ENCODE measurements at places on chromosomes 1 and 21. TPM values are rescaled to one million over a fixed set of nuclear protein-coding genes. Genes with fewer than 3 reads are reported as not detected.

DNA sequence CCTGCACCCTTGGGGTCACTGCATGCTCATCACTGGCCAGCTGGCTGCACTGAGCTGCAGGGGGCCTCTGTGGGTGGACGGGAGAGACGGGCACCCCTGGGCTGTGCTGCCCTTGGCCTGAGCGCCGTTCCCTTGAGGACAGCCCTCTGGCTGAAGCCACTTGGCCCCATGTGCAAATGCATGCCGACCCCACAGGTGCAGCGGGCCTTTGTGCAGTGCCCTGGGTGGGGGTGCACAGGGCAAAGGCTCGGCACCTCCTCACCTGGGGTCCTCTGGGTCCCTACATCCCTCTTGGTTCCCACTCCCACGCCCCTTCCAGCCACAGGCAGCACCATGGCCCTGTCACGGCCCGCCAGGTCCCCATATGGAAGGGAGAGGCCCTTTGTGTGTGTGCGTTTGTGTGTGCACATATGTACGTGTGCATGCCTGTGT lies 41.3 kb downstream of the COQ8A start:
- no peaks in the 10 kb centered on the region for H3K4me1 ChIP-seq
- H3K27ac ChIP-seq, result no peak overlapping the region
- H3K36me3 ChIP-seq, result no peaks in the 10 kb centered on the region

DNA sequence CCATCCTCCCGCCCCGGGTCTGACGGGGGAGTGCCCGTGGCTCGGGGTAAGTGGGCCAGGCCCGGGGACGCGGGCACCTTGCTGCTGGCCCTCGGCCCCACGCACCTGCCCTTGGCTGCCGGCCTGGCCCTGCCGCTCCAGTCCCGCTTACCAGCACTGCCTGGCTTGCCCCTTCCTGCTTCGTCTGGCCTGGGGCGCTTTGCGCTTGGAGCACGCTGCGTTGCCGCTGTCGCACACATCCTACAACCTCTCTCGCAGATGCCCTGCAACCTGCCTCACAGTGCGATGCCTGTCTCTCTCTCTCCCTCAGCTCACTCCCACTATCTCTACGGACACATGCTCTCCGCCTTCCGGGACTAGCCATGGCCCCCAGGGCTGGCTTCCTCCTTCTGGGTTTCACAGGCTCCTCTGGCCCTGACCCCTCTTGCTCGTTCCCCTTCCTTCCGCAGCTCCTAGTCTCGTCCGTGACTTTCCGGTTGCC lies 9.7 kb downstream of the MYOG start:
- no peaks in the 10 kb centered on the region for H3K4me1 ChIP-seq
- H3K27ac ChIP-seq, result no peak overlapping the region
- no peaks in the 10 kb centered on the region for H3K27me3 ChIP-seq
- H3K4me3 ChIP-seq, result no peak overlapping the region

Gene TEKT2
- polyA plus RNA-seq, result 0.82 TPM

Gene SRSF11
- polyA plus RNA-seq, result 39.2 TPM

DNA sequence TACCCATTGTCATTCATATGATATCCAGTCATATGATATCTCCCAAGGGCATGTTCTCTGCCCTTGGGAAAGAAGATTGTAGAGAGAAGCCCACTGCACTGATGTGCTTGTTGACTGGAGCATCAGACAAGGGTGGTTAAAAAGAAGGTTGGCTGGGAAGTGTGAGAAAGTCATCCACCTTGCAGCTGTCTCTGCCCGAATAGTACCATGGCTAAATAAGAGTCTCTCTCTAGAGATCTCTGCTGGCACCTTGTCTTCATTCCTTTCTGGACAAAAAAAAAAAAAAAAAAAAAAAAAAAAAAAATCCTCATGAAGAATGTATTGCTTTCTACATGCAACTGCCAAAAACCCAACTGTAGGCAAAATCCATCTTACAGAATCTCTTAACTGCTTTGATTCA lies 349.7 kb upstream of the ESRRG start:
- DNase-seq, result no peak
- no peaks in the 10 kb centered on the region for H3K36me3 ChIP-seq
- H3K27me3 ChIP-seq, result no peaks in the 10 kb centered on the region
- H3K4me3 ChIP-seq, result no peak overlapping the region

- H3K4me3 ChIP-seq, result no peak overlapping the region
- H3K4me1 ChIP-seq, result peaks cover 5% of the 10 kb centered on the region
- H3K36me3 ChIP-seq, result no peaks in the 10 kb centered on the region
- H3K27me3 ChIP-seq, result no peaks in the 10 kb centered on the region
- DNase-seq, result peak; percentile 93
- peak overlapping the region; percentile 68 for H3K27ac ChIP-seq
Measured at GRCh38 chr21:42093991-42094421, 22.9 kb downstream of the UMODL1 start.

Gene OXCT2
- polyA plus RNA-seq, result not detected

GRCh38 chr1:119731741-119732430 lies 20.2 kb downstream of the PHGDH start:
- no peak overlapping the region for H3K4me3 ChIP-seq
- H3K36me3 ChIP-seq, result no peaks in the 10 kb centered on the region
- no peak overlapping the region for H3K27ac ChIP-seq
- DNase-seq, result no peak

DNA sequence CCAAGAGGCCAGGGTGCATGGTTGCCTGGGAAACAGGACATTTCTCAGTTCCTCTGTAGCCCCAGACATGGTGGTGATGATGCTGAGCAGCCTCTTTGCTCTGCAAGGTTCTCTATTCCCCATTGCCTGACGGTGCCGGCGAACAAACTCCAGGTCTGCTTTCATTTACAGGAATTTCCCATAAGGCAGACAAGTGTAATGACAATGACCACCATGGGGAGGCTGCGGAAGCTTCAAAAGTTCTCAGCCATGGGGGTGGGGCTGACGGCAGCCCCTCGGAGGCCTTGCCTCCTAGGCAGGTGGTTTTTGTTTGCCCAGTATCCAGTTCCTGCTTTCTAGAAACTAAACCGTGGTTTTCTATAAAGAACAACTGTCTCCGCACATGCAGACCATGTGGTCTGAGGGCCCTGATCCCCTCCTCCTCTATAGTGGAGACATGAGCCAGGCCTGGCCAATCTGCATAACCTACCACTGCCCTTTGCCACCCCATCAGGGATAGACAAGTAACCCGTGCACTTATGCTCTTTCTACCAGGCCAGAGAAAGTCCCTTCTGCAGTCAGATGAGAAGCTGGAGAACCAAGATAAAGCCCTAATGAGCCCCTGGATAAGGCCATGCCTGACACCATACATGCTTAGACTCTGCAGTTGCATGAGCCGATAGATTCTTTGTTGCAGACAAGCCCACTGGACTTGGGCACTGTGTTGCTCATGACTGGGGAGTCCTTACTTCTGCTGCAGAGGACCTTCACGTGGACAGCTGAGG lies 54.1 kb downstream of the LDLRAD2 start:
- no peak overlapping the region for H3K27ac ChIP-seq
- no peaks in the 10 kb centered on the region for H3K27me3 ChIP-seq
- no peak overlapping the region for H3K4me3 ChIP-seq
- no peak for DNase-seq
- peaks cover 2% of the 10 kb centered on the region for H3K36me3 ChIP-seq
- H3K4me1 ChIP-seq, result no peaks in the 10 kb centered on the region

GRCh38 chr1:210250998-210251679 lies 18.5 kb downstream of the SERTAD4 start:
- no peaks in the 10 kb centered on the region for H3K4me1 ChIP-seq
- DNase-seq, result peak; percentile 81
- no peaks in the 10 kb centered on the region for H3K27me3 ChIP-seq
- peak overlapping the region; percentile 58 for H3K4me3 ChIP-seq

Gene KRTAP10-3
- polyA plus RNA-seq, result not detected

DNA sequence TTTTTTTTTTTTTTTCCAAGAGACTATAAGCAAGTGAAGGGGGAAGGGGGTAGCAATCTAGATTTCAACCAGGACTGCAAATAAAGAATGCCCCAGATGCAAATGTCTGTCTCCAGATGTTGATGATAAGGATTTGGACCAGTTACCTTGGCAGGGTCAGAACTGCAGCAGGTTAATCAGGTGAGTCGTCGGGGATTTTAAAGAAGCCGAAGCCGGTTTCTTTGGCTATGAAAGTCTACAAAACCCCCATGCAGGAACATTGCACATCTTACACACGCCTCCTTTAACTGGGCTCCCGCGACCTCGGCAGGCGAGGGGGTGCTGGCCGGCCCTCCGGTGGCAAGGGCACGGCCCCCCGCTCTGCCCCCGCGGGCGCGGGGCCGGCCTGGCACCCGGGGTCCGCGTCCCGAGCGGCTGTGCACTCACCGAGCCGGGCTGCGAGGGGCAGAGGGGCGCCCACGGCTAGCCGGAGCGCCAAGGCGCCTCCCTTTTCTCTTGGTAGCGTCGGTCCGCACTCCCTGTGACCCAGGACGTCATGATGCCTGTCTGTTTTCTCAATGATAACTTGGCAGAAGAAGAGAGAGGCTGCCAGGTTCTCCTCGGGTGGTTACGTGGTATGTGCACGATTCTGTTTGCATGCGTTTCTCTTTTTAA lies 366.3 kb upstream of the ESRRG start:
- peak overlapping the region; percentile 32 for H3K4me3 ChIP-seq
- H3K27me3 ChIP-seq, result no peaks in the 10 kb centered on the region
- no peaks in the 10 kb centered on the region for H3K4me1 ChIP-seq
- no peak for DNase-seq

Gene PLA2G2D
- not detected for polyA plus RNA-seq

DNA sequence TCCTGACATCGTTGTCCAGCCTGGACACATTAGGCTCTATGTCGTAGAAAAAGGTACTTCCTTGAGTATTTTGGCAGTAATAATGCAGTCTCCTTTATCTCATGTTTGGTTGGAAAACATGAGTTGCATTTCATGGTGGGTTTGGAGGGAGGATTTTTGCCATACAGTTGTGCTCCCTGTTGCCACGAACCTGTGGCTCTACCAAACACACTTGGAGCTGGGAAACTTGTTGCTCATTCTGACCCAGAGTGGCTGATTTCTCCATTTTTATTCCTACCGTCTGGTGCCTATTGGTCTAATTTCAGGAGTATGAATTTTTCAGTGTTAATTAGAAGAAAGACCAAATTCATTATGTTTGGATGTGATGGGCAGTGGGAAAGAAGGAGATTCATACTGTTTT lies 50.7 kb downstream of the MPZL1 start:
- no peak overlapping the region for H3K4me3 ChIP-seq
- H3K36me3 ChIP-seq, result peaks cover 3% of the 10 kb centered on the region
- peaks cover 3% of the 10 kb centered on the region for H3K4me1 ChIP-seq

DNA sequence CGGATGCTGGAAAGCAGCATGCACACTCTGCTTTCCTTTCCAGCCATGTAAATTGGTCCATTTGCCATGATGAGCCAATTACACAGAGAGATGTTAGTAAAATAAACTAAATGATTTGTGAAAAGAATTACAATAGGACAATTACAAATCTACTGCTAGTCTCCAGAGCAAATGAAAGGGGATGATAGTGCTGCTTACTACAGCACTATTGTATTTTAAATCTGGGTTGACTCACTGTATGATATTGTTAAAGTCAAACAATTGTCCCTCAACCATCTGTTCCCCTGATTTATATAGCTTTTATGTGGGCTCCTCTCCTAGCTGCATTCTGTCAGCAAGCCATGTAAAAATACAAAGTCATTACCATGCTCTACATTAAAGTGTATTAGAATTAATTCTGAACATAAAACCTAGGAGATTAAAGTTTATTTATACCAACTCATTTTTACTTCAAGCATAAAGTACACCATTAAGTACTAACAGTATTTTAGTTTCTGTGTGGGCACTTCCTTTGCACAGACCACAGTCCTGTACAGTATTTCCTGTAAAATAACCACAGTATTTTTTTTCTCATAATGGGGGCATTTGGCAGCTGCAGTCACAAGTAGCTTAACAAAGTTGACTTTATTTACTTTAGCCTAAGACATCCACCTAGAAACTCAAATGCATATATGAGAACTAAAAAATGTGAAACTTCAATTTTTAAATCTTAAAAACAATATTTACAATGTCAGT lies 135.8 kb downstream of the VAV3 start:
- H3K36me3 ChIP-seq, result no peaks in the 10 kb centered on the region
- H3K27ac ChIP-seq, result no peak overlapping the region
- no peak for DNase-seq
- H3K27me3 ChIP-seq, result no peaks in the 10 kb centered on the region
- no peak overlapping the region for H3K4me3 ChIP-seq

Gene PDZK1IP1
- 2.1 TPM for polyA plus RNA-seq

DNA sequence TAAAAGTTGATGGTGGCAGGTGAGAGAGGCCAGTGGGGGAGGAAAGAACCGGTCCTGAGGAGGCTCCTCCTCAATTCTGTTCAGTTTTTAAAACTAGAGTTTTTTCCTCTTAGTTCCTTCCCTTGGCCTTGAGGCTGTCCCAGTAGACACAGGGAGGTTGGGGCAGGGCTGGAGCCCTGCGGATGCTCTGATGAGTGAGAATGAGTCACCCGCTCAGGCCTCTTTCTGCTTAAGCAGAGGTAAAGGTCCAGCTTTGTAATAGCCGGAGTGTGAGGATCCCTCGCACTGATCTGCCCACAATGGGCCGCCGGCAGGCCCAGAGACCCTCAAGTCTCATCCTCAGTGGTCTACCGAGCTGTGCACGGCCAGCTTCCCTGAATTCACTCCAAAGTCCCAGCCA lies 49.6 kb upstream of the IRF2BP2 start:
- no peaks in the 10 kb centered on the region for H3K27me3 ChIP-seq
- no peaks in the 10 kb centered on the region for H3K36me3 ChIP-seq
- no peak overlapping the region for H3K27ac ChIP-seq
- no peak overlapping the region for H3K4me3 ChIP-seq

GRCh38 chr1:116916002-116916401 lies 6.3 kb downstream of the PTGFRN start:
- no peak overlapping the region for H3K27ac ChIP-seq
- DNase-seq, result no peak
- H3K27me3 ChIP-seq, result no peaks in the 10 kb centered on the region
- no peaks in the 10 kb centered on the region for H3K4me1 ChIP-seq
- H3K4me3 ChIP-seq, result no peak overlapping the region

Gene LIN28A
- not detected for polyA plus RNA-seq

Gene SLFNL1
- 0.51 TPM for polyA plus RNA-seq

DNA sequence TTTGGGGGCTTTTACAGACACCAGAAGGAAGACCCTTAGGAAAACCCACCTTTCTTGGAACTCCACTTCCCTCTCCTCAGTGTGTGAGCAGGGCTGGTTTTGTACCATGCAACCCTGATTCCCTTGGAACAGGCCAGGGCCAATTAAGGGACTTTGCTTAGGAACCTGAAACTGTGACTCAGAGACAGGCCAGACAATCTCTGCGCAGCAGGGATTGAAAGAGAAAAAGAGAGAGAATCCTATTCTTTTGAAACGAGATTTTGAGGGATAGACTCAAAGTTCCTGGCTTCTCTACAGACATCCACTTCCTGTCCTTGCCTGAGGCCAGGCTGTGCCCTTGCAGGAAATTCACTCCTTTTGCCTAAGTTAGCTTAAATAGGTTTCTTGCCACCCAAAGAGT lies 23.1 kb upstream of the C1orf198 start:
- H3K4me1 ChIP-seq, result no peaks in the 10 kb centered on the region
- H3K36me3 ChIP-seq, result no peaks in the 10 kb centered on the region
- no peak for DNase-seq
- no peak overlapping the region for H3K27ac ChIP-seq

- H3K27me3 ChIP-seq, result no peaks in the 10 kb centered on the region
- no peak for DNase-seq
- peaks cover 6% of the 10 kb centered on the region for H3K36me3 ChIP-seq
- no peak overlapping the region for H3K27ac ChIP-seq
Measured at GRCh38 chr1:219990782-219991510, 55.4 kb downstream of the EPRS1 start.

- H3K27ac ChIP-seq, result no peak overlapping the region
- H3K36me3 ChIP-seq, result no peaks in the 10 kb centered on the region
- no peaks in the 10 kb centered on the region for H3K4me1 ChIP-seq
- DNase-seq, result no peak
- H3K27me3 ChIP-seq, result no peaks in the 10 kb centered on the region
Measured at GRCh38 chr1:188668083-188668482, 1809.6 kb downstream of the BRINP3 start.

Measured in aorta (tissue), 5 donors.